ENCODE measurements at places on chromosomes 13 and 19. TPM values are rescaled to one million over a fixed set of nuclear protein-coding genes. Genes with fewer than 3 reads are reported as not detected.

GRCh38 chr13:20877902-20878301, 24.6 kb downstream of the XPO4 start:
- no peak for DNase-seq

- no peak for DNase-seq
Observed at GRCh38 chr13:87042946-87043345, 628.2 kb upstream of the SLITRK5 start.

- no peak for DNase-seq
Observed at GRCh38 chr19:41941410-41942202, 13.4 kb upstream of the ERFL start.

DNA sequence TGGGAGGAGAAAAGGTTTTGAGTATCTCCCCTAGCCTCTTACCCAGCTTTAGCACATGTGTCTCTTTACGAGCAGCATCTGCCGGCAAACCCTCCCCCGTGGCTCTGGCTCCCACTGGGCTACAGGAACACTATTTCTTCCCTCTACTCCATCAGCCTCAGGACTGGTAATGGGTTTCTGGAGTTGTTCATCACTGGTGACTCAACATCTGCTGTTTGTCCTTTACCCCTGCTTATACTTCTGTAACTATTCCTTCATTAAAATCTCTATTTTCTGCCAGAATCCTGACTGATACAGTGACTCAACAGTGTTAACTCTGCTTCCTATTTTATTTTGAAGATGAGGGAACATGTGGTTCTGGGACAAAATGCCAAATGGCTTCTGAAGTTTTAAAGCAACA, 437.3 kb upstream of the HTR2A start:
- no peak for DNase-seq

DNA sequence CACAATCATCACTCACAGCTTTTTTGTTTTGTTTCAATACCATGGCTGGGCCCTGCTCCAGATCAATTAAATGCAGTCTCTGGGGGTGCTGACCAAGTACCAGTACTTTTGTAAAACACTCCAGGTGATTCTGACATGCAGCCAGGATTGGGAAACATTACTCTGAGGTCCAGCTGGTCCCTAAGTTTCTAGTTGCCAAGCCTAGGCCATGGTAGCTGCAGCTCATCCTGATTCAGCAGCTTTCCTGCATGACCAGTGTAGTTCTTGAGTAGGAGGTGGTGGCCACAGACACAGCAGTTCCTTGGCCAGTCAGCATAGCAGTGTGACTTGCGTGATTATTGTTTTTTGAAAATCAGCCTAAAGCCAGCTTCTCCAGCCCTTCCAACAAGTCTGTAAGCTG, 859.1 kb downstream of the DIAPH3 start:
- no peak for DNase-seq

DNA sequence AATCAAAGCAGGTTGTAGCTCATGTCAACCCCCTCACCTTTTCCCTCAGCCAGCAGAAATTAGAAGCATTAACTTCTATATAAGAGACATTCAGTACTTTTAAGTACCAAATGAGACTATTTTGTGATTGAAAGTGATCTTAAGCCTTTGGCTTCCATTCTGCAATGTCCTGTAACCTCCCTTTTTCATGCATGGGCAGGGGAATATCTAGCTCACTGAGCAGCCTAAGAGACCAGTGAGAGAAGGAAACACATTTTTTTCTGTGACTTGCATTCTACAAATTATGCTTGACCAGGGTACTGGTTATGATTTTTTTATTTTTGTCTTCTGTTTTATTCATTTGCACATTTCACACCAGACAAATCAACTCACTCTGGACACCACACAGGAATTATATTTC, 369.6 kb downstream of the KCTD12 start:
- DNase-seq: no peak

GRCh38 chr13:91655731-91656130, 257.3 kb downstream of the GPC5 start:
- no peak for DNase-seq

KDM4B gene
- polyA plus RNA-seq: 14.1 TPM

PSG3 gene
- not detected for polyA plus RNA-seq

IL4I1 gene
- not detected for polyA plus RNA-seq
